ENCODE measurements at places on chromosomes 11 and 22.

DNA sequence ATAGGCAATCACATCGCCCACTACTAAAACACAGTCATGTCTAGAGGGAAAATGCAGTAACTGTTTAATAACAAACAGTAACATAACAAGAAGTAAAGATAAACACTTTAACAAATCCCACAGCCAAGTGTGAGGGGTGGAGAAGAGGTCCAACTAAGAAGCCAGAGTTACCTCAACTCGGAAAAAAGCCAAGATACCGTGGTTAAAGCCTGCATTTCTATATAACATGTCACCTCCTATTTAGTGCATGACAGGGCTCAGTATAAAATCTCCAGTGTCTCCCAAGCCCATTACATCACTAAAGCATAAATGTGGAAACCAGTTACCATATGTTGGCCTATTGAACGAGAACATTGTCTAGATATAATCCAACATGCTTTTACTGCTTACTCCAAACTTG lies 281.7 kb downstream of the LRRC4C start:
- DNase-seq, result no peak

DNA sequence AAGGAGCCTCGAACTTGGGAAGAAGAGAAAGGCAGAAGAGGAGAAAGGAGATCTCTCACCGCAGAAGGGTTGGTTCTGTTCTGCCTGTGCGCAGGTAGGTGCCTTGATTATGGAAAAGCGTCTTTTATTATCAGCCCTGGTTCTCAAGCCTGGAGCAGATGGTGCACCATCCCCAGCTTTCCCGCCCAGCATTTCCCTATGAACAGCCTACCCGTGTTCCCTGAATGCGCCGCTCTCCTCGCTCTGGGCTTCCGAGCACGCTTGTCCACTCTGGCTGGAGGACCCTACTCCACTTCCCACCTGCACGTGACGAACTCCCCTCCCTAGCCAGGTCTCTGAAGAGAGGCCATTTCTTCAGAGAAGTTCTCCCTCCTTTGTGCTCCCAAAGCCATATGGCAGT lies 15.2 kb downstream of the IGSF9B start:
- no peak for DNase-seq

- no peak for DNase-seq
Observed at GRCh38 chr11:76185931-76186401, 20.3 kb downstream of the WNT11 start.

GRCh38 chr22:39239561-39240423 lies 5.0 kb downstream of the PDGFB start:
- no peak for DNase-seq

GRCh38 chr11:60924110-60924905 lies at the start of gene TMEM132A:
Gene TMEM132A, plus strand, starts transcription at chr11:60924460. Its CDS starts 174 bp downstream, at chr11:60924634.
- no peak for DNase-seq

GRCh38 chr11:30724274-30724673 lies 138.1 kb upstream of the MPPED2 start:
- no peak for DNase-seq

- no peak for DNase-seq
Observed at GRCh38 chr22:39010946-39011345, 3.1 kb upstream of the APOBEC3C start.

- no peak for DNase-seq
Observed at GRCh38 chr11:119120639-119121007, 757 bp upstream of the HINFP start.

- DNase-seq, result no peak
Observed at GRCh38 chr11:120562806-120563425, 51.4 kb downstream of the GRIK4 start.

GRCh38 chr11:47406896-47407745 lies 1.3 kb upstream of the SLC39A13 start:
- no peak for DNase-seq

- DNase-seq, result no peak
Observed at GRCh38 chr22:44845796-44846720, 93.7 kb downstream of the ARHGAP8 start.

- DNase-seq, result no peak
Observed at GRCh38 chr11:25309818-25310217, 813.0 kb downstream of the LUZP2 start.

DNA sequence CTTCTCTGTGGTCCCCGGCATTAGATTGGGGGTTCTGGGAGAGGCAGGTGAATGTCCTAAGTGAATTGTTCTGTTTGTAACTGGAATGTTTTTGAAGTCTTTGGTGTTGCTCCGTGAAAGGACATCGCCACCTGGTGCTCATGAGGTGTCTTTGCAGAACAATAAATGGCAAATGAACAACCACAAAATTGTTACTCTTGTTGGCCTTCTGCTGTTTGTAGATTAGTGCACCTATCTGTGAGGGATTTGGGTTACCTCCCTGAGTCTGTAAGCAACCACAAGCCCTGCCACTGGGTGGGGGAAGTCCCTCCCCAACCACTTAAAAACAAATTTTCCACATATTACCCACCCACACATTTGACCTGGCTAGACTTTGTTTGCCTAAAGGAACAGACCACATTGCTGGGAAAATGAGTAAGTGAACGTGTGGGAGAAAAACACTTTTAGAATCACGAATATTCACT lies 4.7 kb downstream of the MPEG1 start:
- DNase-seq, result peak; percentile 27

- DNase-seq, result no peak
Observed at GRCh38 chr11:66417000-66417399, 3.8 kb upstream of the NPAS4 start.

GRCh38 chr22:39122772-39123470 lies 25.9 kb downstream of the APOBEC3H start:
- DNase-seq, result no peak

GRCh38 chr22:33789690-33790253 lies 130.5 kb downstream of the LARGE1 start:
- no peak for DNase-seq

DNA sequence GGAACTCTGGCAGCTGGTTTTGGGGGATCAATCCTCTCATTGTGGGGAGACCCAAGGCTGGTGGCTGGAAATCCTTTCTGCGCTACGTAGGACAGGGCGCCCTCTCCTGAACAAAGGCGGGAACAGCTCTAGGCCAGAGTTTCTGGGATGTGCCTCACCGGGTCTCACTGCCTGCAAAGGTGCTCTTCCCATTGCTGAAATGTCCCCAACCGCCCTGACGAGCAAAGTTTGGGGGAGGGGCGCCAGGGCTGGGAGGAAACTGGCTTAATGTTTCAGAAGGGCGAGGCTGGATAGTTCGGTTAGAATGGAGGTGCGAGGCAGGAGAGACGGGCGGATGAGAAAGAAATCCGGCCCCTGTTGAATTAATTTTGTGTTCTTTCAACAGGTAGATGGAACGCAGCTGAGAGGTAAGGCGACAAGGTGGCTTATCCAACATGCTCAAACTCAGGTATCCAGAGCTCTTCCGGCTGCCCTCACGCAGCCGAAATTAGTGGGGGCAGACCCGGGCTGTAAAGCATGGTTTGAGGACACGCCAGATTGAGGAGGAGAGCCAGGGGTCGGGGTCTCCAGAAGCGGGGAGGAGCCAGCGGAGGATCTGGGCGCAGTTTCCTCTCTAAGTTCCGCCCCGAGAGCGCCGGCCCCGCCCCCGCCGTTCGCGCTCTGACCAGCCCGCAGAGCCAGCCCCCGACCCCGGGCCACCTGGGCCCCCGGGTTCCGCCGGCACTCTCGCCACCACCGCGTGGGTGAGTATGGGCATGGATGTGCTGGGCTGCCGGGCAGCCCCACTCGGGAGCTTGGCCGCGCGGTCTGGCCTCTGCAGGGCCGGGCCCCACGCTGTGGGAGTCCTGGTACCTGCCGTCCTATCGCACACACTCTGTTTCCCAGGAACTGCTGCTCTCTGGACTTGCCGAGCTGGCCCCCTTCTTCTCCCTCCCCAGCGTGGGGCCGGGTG lies at the start of gene PGAP2:
Gene PGAP2 (plus strand): TSS at position 652 of the 952 bp plus-strand sequence. CDS start 2,700 bp downstream, outside the sequence.
- DNase-seq, result peak; percentile 73

Data from DND-41 (cell line).